Adipose tissue (tissue), 3 donors: ENCODE measurements at places on chromosomes 3 and 15. TPM values are rescaled to one million over a fixed set of nuclear protein-coding genes. Genes with fewer than 3 reads are reported as not detected.

The ADAMTSL3 gene
- polyA plus RNA-seq: 3.7 TPM

The ECE2 gene
- polyA plus RNA-seq: not detected

The RLBP1 gene
- not detected for polyA plus RNA-seq

The TMEM44 gene
- 18.2 TPM for polyA plus RNA-seq

The MAP6D1 gene
- polyA plus RNA-seq: 1.8 TPM

The IL16 gene
- polyA plus RNA-seq: 9.3 TPM

The PPP1R14D gene
- 0.13 TPM for polyA plus RNA-seq

The DGKG gene
- 0.39 TPM for polyA plus RNA-seq

The SNURF gene
- polyA plus RNA-seq: 1.3 TPM

The MYLK gene
- polyA plus RNA-seq: 33.0 TPM

The GABRG3 gene
- not detected for polyA plus RNA-seq

The OR5K2 gene
- polyA plus RNA-seq: not detected

The CYP1A2 gene
- 0.07 TPM for polyA plus RNA-seq

The ONECUT1 gene
- not detected for polyA plus RNA-seq

The DOCK3 gene
- polyA plus RNA-seq: 0.14 TPM

The ZNF35 gene
- polyA plus RNA-seq: 5.5 TPM

The CPLX3 gene
- polyA plus RNA-seq: not detected

The UROC1 gene
- polyA plus RNA-seq: not detected

The PIF1 gene
- 0.91 TPM for polyA plus RNA-seq

The SMCO1 gene
- not detected for polyA plus RNA-seq

The C3orf22 gene
- not detected for polyA plus RNA-seq

The LYZL4 gene
- polyA plus RNA-seq: not detected

The DAZL gene
- not detected for polyA plus RNA-seq

The TMEM40 gene
- polyA plus RNA-seq: not detected

The HGD gene
- polyA plus RNA-seq: 1.2 TPM

The OXSR1 gene
- polyA plus RNA-seq: 17.7 TPM

The ERICH6 gene
- not detected for polyA plus RNA-seq
